ENCODE measurements at places on chromosomes 16 and 17.

DNA sequence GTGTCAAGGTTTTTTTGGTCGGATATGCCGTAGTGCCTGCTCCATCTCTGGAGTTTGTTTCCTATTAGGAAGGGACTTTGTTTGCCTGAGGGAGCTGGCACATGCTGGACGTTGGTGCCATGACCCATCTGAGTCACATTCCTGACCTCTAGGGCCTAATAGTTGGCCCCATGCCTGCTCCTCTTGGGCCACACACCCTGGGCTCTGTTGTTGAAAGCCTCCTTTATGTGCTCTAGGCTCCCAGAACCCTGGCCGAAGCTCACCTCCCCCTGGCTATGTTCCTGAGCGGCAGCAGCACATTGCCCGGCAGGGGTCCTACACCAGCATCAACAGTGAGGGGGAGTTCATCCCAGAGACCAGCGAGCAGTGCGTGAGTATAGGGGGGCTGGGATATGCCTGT, 18.4 kb downstream of the LIMD2 start:
- DNase-seq, result no peak

DNA sequence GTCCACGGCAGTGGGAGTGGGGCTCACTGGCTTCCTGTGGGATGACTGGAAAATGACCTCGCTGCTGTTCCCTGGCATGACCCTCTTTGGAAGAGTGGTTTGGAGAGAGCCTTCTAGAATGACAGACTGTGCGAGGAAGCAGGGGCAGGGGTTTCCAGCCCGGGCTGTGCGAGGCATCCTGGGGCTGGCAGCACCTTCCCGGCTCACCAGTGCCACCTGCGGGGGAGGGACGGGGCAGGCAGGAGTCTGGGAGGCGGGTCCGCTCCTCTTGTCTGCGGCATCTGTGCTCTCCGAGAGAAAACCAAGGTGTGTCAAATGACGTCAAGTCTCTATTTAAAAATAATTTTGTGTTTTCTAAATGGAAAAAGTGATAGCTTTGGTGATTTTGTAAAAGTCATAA, 7.8 kb upstream of the RNF213 start:
- peak; percentile 78 for DNase-seq

GRCh38 chr17:28282596-28282995, 36.4 kb upstream of the TMEM97 start:
- no peak for DNase-seq

DNA sequence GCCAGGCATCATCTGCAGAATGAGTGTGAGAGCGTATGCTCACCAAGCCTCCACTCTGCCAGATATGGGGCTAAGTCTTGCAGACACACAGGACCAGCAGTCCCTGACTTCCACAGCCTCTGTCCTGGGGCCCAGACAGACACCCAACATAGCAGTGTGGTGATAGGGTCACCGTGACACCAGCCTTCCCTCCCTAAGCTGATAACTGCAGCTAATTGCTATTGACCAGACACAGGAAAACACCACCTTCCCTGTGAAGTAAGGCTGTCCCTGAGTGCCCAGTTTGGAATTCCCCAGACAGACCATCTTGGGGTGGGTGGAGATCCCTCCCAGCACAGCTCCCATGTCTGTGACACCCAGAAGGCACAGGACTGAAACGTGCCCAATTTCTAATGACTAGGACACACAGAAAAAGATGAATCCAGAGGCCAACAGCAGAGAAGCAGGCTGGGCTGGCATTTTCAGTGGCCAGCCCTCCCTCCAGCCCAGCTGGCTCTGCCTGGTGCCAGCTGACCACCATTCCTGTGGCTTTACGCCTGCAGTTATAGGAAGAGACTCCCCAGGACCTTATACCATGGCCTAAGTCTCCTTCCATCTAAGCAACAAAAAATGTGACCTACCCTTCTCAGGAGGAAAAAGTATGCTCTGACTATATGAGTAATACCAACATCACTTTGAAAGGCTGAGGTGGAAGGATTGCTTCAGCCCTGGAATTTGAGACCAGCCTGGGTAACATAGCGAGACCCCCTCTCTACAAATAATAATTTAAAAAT, 30.3 kb downstream of the ATPAF2 start:
- DNase-seq, result no peak

- no peak for DNase-seq
Observed at GRCh38 chr17:16918443-16918842, 53.5 kb downstream of the TNFRSF13B start.

- DNase-seq, result no peak
Observed at GRCh38 chr17:50642722-50643656, 8.3 kb downstream of the ABCC3 start.

DNA sequence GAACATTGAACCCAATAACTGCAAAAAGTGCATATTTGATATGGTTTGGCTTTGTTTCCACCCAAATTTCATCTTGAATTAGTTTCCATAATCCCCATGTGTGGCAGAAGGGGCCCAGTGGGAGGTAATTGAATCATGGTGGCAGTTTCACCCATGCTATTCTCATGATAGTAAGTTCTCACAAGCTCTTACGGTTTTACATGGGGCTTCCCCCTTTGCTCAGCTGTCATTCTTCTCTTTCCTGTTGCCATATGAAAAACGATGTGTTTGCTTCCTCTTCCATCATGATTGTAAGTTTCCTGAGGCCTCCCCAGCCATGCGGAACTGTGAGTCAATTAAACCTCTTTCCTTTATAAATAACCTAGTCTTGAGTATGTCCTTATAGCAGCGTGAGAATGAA, 127.6 kb downstream of the CHD9NB start:
- no peak for DNase-seq

GRCh38 chr16:26987597-26988010, 79.1 kb upstream of the C16orf82 start:
- DNase-seq, result no peak

- DNase-seq, result no peak
Observed at GRCh38 chr16:27460213-27460612, 58.2 kb downstream of the IL21R start.

DNA sequence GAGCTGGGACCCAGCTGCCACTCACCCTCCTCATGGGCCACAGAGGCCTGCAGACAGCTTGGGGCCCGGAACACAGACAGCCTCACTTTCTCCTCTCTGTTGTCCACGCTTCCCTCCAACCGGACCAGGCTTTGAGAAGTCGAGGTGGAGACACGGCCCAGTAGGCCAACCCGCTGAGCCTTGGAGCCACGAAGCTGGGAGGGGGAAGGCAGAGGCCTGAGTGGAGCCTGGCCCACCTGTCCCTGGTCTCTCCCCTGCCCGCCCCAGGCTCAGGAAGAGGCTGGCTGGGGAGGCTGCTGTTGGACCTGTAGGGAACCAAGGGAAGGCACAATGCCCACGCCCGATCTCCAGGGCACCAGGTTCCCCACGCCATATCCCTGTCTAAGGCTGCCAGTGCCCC, 48.1 kb downstream of the RMI2 start:
- no peak for DNase-seq

GRCh38 chr16:70692130-70692872, 6.4 kb upstream of the MTSS2 start:
- DNase-seq, result no peak

GRCh38 chr16:29804455-29805231, 1.7 kb upstream of the MAZ start:
- no peak for DNase-seq

GRCh38 chr17:50213026-50214022, 11.9 kb upstream of the COL1A1 start:
- DNase-seq, result no peak

DNA sequence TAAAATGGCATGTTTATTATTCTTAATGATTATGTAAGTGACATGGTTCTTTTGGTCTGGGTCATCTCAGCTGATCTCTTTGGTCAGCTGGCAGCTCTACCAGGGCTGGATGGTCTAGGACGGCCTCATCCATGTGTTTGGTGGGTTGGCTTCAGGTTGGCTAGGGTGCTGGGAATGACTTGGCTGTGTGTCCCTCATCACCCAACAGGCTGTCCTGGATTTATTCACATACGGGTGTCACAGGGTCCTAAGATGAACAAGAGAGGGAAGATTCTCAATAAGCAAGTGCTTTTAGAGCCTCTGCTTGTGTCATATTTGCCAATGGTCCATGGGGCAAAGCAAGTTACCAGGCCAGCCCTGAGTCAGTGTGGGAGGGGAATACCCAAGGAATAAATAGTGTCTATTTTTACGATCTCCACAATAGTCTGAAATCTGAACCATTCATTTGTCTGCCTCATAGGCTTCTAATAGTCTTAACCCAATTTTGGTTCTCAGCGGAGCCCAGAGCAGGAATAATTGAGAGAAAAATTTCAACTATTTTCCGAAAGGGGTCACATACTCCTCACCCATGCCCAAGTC, 157.5 kb downstream of the HS3ST2 start:
- DNase-seq, result no peak

- no peak for DNase-seq
Observed at GRCh38 chr16:81453091-81453728, 8.6 kb downstream of the CMIP start.

DNA sequence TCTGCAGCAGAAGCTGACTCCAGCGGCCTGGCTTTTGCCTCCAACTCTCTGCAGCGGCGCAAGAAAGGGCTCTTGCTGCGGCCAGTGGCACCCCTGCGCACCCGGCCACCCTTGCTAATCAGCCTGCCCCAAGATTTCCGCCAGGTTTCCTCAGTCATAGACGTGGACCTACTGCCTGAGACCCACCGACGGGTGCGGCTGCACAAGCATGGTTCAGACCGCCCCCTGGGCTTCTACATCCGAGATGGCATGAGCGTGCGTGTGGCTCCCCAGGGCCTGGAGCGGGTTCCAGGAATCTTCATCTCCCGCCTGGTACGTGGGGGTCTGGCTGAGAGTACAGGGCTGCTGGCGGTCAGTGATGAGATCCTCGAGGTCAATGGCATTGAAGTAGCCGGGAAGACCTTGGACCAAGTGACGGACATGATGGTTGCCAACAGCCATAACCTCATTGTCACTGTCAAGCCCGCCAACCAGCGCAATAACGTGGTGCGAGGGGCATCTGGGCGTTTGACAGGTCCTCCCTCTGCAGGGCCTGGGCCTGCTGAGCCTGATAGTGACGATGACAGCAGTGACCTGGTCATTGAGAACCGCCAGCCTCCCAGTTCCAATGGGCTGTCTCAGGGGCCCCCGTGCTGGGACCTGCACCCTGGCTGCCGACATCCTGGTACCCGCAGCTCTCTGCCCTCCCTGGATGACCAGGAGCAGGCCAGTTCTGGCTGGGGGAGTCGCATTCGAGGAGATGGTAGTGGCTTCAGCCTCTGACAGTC, 1.3 kb downstream of the PARD6A start:
- DNase-seq, result no peak

GRCh38 chr17:60249290-60249826, 99.6 kb downstream of the CA4 start:
- no peak for DNase-seq

DNA sequence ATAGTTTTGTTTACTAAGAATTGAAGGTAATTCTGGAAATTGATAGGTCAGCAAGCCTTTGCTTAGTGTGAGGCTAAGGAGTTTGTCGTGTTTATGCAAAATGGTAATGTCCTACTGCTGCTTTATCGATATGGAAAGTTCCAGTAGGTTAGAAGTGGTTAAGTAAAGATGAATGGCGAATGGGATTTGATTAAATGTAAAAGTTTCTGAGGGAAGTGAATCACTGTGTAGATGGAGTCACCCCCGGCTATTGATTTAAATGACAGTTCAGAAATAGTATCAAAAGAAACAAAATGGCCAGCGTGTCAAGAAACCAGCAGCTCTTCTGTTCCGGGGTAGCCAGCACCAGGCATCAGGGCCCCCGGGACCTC, 131.4 kb downstream of the RPTOR start:
- DNase-seq, result no peak

DNA sequence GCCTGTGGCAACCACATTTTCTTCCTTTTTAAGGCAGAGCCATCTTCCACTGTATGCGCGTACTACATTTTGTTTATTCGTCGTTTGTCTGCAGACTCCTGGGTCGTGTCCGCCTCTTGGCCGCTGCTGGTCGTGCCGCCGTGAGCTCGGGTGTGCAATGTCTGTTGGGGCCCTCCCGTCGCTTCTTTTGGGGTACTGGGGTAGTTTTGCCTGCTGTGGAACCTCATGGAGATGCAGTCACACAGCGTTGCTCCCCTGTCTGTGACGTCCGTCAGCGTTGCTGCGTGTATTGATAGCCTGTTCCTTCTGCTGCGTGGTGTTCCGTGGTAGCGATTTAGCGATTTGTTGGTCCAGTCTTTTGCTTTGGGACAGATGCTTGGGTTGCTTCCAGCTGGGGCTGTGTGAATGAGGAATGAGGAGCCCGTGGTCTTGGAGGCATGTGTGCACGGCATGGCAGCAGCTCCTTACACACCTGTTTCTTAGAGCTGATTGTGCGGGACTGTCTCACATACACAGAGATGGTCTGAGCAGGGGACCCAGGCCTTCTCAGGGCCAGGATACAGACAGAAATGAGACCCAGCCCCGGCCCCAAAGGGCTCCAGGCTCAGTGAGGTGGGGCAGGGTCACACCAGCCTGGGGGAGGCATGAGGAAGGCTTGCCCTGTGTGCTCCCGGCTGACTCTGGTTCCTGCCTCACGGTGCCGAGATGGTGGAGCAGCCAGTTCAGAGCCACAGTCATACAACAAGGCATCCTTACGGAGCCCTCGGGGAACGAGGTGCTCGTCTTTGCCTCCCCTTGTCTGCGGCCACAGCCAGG, 78.4 kb upstream of the GSE1 start:
- DNase-seq, result no peak

GRCh38 chr17:5705876-5706576, 121.7 kb upstream of the NLRP1 start:
- no peak for DNase-seq

DNA sequence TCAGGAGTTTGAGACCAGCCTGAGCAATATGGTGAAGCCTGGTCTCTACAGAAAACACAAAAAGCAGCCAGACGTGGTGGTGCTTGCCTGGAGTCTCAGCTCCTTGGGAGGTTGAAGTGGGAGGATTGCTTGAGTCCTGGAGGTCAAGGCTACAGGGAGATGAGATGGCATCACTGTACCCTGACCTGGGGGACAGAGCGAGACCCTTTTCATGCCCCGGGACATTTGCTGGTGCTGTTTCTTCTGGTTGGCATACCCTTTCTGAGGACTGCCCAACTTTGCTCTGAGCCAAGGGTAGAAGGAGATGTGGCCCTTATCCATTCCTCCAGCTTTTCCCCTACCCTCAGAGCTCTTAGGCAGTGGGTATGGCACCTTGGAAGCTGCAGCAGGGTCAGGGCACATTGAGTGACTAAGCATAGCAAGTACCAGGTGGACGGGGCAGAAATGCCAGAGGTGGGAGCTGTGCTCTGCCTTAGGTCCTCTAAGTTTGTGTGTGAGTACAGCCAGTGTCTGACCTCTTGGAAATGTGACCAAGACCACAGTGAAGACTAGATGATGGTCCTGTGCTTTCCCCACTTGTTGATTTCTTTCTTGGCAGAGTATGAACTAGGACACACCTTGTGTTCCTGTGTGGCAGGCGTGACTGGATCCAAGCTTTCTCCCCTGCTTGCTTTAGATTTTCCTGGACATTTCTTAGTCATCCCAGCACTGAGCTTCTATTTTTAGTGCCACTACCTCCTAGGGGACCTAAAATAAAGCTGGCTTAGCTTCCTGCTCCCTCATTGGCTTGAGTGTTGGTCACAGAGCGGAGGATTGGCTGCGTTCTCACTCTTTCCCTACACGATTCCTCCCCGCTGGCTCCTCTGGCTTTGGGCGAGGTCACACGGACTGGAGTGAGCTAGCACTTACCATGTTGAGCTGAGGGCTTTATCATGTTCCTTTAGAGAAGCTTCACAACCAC, 9.9 kb upstream of the EDC4 start:
- DNase-seq, result no peak

GRCh38 chr16:54359081-54359480, 72.5 kb upstream of the IRX3 start:
- no peak for DNase-seq

All from stimulated activated CD8-positive, alpha-beta memory T cell treated with anti-CD3 and anti-CD28 coated beads, Interleukin-4, amount 100 ng/mL, for 1 hour (primary cell).